Choroid plexus epithelial cell (primary cell): ENCODE measurements at places on chromosomes 2 and 18.

- no peak for DNase-seq
These were observed 118.0 kb upstream of the RAB27B start for GRCh38 chr18:54710074-54710899.

- DNase-seq: no peak
These were observed 492.1 kb upstream of the PIK3C3 start for GRCh38 chr18:41462946-41463345.

DNA sequence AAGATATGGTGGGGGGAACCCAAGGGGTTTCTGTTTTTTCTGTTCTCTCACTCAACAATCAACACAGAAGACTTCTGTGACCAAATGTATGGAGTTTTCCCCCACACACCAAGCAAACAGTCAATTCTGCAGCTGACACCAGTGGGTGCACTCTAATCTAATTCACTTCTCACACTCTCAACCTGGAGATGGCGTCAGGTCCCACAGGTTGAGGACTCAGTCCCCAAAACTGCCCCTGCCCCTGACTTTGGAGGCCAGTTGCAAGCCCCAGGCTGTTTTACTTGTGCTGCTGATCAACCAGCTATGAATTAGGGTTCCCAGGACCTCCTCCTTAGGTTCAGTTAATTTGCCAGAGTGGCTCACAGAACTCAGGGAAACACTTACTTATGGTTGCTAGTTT lies 6.2 kb downstream of the RNU2-63P start:
- DNase-seq: no peak

GRCh38 chr2:42513252-42513918 lies 19.6 kb upstream of the KCNG3 start:
- peak; percentile 81 for DNase-seq

DNA sequence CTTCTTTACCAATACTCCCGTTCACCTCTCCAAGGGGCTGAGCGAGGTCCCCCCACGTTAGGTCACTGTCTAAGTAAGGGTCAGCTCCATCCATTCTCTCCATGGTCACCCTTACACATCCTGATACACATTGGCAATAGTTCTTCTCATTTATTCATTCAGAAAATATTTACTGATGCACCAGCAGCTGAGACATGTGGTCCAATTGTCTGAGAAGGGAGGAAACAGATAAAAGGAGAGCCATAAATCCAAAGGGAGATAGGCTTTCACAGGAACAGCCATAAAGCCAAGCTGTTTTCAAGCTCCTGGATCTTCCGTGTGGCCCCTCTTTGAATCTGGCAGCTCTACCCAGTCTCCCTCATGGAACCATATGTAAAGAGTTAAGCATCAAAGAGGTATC lies 121.2 kb downstream of the TXNL1 start:
- DNase-seq: no peak

DNA sequence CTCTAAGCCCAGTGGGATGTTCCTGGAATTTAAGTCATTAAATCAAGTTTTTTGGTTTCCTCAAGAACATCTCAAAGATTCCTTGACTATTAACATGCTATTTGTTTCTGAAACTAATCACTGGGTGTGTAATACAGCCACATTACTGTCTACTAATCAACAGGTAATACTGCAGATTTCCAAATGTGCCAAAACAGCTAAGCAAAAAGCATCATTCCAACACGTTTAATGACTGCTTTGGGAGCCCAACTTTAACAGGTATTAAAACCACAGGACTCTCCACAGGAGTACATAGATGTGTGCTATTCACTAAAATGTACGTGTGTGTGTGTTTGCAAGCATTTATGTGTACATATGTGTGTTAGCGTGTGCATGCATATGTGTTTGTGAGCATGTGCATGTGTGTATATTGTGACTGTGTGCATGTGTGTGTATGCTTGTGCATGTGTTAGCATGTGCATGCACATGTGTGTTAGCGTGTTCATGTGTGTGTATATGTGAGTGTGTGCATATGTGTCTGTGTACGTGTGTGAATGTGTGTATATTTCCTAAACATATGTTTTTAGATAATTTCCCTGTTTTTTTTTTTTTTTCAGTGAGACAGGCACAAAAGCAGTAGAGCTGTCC lies 80.7 kb downstream of the BCL11A start:
- DNase-seq: no peak

- DNase-seq: no peak
These were observed 120.1 kb downstream of the CYP26B1 start for GRCh38 chr2:72027426-72028161.

- no peak for DNase-seq
These were observed 56.8 kb downstream of the ATOH8 start for GRCh38 chr2:85810371-85811179.

GRCh38 chr2:221241072-221241471 lies 331.0 kb downstream of the EPHA4 start:
- DNase-seq: no peak

- DNase-seq: peak; percentile 94
These were observed 257.2 kb downstream of the SRBD1 start for GRCh38 chr2:45353879-45354278.

DNA sequence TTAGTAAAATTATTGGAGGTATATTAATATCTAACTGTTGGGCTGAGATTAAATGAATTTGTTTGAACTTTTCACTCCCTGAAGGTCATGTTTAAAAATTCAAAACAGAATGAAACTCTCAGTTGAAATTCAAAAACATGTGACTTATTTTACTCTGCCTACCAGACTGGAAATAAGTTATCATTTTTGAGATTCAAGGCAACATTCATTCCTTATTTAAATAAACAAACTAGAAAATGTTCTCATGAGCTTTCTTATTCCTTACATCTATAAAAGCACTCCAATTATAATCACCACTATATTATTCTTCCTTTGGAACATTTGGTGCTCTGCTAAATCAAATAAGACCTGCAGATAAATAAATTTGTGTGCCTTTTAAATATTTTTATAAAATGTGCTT lies 217.8 kb downstream of the CDH2 start:
- peak; percentile 14 for DNase-seq

GRCh38 chr2:200193791-200194190 lies 112.7 kb upstream of the SPATS2L start:
- no peak for DNase-seq

DNA sequence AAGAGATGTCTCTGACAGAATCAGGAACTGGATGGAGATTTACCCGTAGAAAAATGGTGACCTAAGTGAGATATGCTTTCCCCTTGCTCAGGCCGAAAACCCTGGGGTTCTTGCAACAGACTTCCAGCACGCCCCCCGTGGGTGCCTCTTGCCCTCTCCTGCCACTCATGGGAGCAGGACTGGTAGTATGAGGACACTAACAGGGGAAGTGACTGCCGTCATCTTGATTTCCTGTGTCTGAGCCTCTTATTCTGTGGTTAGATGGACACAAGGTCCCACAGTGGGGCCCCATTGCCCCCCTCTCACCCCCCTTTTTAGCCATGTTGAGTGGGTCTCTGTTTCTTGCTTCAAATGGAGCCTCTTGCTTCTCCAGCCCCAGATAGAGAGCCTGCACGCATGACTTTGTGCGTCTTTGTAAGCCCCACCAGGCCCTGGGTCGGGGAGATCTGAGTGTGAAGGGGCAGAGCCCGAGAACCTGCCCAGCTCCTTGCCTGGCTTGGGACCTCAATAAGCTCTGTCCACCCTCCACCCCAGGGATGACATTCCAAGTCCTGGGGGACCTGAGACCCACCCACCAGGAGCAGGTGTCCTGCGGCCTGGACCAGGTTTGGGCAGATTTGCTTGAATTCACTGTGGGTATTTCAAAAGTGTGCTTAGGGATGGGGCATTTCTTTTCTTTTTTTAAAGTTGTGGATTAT lies 12.6 kb downstream of the GNLY start:
- no peak for DNase-seq

DNA sequence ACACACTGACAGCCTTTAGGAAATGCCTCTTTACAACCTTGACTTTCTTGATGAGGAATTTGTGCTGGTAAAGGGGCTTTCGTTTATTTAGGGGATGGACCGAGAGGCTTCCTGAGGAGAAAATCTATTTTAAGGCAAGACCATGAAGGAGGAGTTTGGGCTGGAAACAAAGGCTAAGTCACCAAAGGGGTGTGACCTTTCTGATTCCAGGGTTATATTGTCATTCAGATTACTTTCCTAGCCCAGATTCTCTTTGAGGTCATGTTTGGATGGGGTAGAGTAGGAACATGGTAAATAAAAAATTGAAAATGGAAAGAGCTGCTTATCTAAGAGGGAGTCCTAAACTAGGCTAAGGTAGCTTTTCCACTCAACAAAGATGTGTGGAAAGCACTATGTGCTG lies 77.1 kb upstream of the UGP2 start:
- no peak for DNase-seq

- DNase-seq: no peak
These were observed 43.6 kb upstream of the PTMA start for GRCh38 chr2:231664727-231665126.

DNA sequence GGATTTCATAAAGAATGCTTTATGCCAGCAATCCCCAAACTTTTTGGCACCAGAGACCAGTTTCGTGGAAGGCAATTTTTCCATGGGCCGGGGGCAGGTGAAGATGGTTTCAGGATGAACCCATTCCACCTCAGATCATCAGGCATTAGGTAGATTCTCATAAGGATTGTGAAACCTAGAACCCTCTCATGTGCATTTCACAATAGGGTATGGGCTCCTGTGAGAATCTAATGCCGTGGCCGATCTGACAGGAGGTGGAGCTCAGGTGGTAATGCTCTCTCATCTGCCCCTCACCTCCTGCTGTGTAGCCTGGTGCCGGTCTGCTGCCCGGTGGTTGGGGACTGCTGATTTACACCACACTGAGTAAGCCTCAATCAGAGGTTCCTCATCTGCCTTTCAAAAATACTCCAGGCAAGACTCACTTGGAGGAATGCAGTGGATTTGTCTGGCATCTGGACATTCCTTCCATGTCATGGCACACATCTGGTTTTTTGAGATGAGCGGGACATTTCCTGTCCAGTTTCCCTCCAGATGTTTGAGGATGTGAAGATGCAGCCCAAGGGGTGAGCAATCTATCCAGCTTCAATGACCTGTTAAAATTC lies 185.8 kb downstream of the VAPA start:
- DNase-seq: no peak

GRCh38 chr18:68679528-68679927 lies 35.4 kb downstream of the TMX3 start:
- DNase-seq: peak; percentile 65

DNA sequence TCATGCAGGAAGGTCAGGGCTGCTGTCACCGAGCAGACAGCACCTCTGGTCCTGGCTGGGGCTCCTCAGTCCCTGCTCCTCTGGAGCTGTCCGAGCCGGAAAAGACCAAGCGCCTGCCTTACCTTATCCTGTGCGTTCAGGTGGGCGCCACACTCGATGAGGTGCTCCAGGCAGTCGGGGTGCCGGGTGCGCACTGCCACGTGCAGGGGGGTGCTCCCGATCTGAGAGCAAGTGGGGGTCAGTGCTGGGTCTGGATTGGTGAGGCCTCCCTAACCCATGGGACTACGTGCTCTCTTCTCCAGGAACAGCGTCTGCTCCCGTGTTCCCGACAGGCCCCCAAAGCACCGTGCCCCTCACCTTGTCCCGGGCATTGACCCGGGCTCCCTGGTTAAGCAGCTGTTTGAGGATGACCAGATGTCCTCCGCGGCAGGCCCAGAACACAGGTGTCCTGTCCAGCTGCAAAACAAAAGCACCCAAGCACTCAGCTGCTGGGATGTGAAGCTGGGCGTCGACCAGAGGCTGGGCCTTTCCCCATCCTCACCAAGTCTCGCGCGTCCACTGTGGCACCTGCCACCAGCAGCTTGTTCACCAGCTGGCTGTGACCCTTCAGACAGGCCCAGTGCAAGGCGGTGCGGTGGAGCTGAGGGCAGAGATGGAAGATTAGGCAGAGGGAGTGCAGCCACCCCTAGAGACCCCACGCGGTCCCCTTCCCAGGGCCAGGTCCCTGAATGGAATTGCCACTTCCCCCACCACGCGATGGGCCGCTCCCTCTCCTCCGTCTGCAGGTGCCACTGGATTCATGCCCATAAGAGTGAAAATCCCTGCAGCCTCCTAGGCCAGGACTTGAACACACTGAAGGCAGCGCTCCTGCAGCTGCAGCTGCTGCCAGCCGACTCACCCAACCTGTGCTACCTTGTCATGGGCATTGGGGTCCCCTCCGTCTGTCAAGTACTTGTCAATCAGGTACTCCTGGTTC lies 3.7 kb downstream of the ANKRD23 start:
- no peak for DNase-seq

GRCh38 chr2:170013802-170014551 lies 164.0 kb upstream of the MYO3B start:
- peak; percentile 30 for DNase-seq

DNA sequence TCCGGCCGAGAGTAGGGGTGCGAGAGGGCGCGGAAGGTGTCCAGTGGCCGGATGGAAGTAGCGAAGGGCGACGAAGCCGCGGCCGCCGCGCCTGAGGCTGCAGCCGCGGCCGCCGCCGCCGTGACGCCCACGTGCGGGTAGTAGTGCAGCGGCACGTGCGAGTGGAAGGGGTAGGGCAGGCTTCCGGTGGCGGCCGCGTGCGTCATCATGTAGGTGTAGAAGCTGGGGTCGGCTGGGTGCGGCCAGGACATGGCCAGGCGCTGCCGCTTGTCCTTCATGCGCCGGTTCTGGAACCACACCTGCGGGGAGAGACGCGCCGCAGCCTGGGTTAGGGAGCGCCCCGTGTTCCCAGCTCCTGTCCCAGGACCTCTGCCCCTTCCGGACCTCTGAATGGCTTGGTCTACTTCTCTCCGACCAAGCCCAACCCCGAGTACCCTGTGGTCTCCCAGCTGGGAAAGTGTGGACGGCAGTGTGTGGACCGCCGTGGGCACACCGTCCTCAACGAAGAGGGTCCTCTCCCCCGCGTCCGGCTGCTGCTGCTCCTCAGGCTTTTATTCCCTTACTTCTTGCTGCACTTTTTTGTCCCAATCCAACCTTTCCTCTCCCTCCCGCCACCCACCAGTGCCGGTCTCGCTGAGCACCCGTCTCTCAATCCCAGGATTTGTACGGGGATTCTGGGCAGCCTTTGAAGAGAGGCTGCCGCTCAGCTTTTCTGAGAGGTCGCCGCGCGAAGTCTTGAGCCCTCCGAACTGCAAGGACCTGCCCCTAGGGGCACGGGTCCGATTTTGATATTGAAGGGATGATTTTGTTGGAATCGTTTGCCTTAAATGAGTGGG lies 3.0 kb downstream of the EVX2 start:
- no peak for DNase-seq

DNA sequence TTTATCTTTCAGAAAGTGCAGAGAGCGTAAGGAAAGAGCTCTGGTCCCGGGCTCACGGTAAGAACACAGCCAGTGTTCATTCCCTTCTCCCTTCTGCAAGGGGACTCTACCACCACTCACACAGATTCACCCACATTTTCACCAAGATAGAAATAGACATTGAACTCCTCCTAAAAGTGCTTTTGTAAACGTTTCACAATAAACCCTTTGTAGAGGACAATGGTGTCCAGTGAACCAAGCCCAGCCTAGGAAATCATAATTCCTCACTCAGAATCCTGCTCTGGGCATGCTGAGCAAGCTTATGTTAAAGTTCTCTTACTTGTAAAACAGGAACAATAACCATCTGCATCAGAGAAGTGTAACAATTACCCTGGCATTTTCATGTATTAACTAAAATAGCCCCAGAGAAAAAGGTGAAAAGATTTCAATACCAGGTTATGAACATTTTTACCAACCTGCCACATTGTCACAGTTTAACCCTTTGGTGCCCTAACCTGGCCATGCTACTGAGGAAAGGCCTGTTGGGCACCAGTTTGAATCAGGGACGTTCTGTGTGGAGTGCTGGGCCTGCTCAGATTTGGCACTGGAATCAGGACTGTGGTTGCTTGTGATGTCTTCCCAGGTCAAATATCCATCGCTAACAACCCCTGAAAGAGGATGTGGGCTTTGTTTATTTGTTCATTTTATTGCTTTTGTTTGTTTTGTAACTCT lies 22.5 kb upstream of the NDUFV2 start:
- no peak for DNase-seq

- DNase-seq: no peak
These were observed 125.6 kb upstream of the DLX2 start for GRCh38 chr2:172228177-172228808.
